ENCODE measurements at places on chromosomes 6 and 20.

DNA sequence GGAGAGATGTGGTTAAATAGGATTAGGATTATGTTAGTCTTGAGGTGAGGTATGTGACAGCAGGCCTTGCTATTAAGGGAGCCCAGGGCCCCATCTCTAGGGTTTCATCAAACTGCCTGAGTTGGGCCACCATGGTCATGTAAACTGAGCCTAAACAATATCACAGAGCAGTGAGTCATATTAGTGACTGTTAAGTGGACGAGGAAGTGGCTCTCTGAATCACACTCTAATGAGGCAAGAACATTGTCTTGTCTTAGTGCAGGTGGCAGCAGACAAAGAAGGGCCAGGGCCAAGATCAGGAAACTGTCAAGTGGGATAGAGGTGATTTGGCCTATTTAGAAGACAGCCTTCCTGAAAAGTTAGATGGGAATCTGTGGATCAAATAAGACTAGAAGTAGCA is 23.1 kb downstream of the ENPP3 start:
- no peak for DNase-seq

DNA sequence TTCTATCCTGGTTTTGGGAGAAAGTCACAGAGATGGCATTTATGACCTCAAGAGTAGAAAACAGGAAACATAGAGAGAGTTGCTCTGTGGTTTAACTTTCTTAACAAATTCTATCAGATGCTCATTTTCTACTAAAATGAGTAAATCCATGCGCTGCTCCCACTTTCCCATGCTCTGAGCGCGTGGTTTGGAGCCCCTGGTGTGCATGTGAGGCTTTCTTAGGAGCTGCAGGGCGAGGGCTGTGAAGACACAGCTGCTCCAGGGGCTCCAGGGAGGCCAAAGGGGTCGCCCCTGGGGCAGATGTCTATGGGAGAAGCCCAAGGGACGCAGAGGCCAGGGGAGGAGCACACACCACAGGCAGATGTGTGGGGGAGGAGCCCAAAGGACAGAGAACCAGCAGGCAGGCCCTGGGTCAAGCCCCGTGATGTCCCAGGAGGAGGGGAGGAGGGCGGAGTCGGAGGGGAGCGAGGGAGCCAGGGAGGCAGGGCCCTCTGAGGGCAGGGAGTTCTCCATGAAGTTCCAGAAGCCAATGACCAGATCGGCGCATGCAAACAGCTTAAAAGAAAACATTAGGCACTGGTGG is 122.9 kb downstream of the IRF4 start:
- no peak for DNase-seq

GRCh38 chr6:134427721-134428120 is 109.8 kb upstream of the SGK1 start:
- no peak for DNase-seq

DNA sequence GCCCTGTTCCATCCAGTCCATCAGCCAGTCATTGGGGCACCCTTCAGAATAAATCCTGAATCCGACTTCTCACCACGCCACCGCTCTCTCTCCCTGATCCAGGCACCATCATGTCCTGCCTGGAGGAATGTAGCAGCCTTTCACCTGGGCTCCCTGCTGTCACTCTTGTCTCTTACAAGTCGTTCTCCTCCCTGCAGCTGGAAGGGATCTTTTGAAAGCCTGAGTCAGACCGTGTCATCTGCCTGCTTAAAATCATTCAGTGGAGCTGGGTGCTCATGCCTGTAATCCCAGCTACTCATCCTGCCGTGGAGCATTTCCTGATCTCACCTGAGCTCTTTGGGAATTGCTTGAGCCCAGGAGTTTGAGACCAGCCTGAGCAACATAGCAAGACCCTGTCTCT is 19.2 kb upstream of the KCNG1 start:
- no peak for DNase-seq

- no peak for DNase-seq
Measured at GRCh38 chr6:106083618-106084017, 2.5 kb upstream of the PRDM1 start.

- no peak for DNase-seq
Measured at GRCh38 chr20:4661191-4661590, 60.5 kb upstream of the PRND start.

DNA sequence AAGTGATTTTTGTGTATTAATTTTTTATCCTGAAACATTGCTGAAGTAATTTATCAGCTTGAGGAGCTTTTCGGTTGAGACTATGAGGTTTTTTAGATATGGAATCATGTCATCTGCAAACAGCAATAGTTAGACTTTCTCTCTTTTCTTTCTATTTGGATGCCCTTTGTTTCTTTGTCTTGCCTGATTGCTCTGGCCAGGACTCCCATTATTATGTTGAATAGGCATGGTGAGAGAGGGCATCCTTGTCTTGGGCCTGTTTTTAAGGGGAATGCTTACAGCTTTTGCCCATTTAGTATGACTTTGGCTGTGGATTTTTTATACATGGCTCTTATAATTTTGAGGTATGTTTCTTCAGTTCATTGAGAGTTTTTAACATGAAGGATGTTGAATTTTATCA is 207.6 kb upstream of the DEFB112 start:
- no peak for DNase-seq

DNA sequence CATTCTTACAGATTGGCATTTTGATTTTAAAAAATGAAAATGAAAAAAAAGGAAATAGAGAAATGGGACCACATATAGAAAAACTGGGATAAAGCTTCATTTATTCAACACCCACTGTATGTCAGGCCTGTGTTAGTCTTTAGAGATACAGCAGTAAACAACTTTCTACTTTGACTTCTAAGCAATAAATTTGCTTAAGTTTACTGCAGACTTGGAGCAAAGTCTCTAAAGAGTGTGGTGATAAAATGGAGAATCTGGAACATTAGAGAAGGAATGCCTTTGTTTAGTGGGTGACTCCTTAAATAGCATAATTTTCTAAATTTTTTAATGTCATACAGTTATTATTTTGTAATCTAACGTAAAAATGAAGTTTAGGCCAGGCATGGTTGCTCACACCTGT is 80.7 kb upstream of the CNKSR3 start:
- no peak for DNase-seq

DNA sequence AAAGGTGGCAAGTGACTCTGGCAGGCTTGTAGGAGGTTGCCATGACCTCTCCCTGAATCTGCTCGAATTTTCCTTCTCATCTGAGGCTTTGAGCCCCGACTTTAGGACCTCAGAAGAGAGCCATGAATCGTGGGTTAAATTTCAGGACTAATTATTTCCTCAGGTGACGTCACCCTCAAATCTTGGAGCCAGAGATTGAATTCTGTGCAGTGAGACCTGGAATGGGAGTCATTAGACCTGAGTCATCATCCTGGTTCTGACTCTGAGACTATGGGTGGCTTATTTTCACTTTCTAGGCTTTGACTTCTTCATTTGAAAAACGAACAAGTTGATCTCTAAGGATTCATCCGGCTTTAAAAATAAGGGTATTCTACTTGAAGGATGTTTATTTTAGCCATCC is 48.5 kb upstream of the PDYN start:
- DNase-seq = no peak

DNA sequence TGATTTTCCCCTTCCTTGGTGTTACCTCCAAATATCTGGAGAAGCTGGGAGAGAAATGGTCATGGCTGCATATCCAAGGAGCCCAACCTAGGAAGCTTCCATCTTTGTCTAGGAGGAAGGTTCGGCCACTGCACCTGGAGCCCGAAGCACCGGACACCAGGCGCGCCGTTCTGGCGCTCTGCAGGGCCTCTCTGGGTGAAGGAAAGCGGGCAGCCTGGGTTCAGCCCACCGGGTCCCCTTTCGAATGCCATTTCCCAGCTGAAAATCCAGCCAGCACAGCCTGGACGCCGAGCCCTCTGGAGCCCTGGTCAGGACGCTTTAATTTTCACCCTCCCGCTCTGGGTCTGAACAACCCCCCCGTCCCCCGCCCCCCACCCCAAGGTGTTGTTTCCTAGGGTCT is 1.2 kb downstream of the LINC00237 start:
- DNase-seq = no peak

GRCh38 chr6:18388942-18389341 is 1.8 kb downstream of the RNF144B start:
- no peak for DNase-seq

DNA sequence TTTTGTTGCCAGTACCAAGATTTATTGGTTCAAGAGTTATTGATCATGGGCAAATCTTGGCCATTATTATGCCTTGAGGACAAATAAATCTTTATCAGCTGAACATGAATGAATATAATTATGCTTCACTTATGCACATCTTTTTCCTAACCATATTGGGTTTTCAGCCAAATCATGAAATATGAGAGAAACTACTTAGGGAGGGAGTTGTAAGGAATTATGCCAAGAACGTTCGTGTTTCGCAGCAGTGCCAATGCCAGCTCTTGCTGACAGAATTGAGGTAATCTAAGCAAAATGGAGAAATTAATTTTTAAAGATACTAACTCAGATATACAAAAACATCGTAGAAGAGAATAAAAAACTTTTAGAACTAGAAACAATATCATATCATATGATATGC is 301.1 kb upstream of the SASH1 start:
- DNase-seq = no peak

DNA sequence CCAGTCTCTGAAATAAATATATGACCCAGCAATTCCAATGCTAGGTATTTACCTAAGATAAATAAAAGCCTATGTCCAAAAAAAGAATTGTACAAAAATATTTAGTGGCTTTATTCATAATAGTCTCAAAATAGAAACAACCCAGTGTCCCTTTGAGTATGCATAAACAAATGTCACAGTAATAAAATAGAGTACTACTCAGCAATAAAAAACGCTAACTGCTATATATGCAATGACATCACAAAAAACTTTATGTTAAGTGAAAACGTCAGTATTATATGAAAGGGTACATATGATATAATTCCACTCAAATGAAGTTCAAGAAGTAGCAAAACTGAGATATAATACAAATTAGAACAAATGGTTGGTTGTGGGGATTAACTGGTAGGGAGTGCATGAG is 286.5 kb upstream of the MAN1A1 start:
- DNase-seq = no peak

- DNase-seq = no peak
Measured at GRCh38 chr6:33717934-33718455, 6.5 kb upstream of the UQCC2 start.

GRCh38 chr6:30227242-30227722 is 14.1 kb upstream of the TRIM26 start:
- no peak for DNase-seq

DNA sequence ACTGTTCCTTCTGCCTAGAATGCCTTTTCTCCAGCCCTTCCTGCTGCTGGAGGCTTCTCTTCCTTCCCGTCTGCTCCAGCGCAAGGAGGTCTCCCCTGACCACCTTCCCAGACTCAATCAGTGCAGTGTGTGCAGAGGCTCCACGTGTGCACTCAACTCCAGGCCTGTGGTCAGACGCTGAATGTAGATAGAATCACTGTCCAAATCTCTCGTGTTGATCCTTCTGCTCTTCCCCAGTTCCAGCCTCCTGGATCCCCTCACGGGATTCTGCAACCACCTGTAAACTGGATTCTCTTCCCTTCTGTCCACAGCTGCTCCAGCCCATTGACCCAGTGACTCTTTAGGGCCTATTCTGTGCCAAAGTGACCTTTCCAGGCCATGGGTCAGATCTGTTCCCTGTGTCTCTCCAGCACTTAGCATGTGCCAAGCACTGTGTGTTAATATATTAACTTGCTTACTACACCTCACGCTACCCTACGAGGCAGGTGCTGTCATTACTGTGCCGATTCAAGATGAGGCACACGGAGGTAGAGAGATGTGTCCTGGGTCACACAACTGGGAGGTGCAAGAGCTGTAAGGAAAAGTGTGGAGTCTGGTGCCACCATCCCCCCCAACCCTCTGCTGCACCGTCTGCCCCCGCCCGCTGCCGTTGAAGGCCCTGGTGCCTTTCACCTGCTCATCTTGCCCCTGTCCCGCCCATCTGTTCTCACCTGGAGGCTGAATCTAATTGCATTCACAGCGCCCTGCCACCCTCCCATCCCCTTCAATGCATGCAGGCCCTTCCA is 112.2 kb downstream of the SULF2 start:
- peak; percentile 32 for DNase-seq

DNA sequence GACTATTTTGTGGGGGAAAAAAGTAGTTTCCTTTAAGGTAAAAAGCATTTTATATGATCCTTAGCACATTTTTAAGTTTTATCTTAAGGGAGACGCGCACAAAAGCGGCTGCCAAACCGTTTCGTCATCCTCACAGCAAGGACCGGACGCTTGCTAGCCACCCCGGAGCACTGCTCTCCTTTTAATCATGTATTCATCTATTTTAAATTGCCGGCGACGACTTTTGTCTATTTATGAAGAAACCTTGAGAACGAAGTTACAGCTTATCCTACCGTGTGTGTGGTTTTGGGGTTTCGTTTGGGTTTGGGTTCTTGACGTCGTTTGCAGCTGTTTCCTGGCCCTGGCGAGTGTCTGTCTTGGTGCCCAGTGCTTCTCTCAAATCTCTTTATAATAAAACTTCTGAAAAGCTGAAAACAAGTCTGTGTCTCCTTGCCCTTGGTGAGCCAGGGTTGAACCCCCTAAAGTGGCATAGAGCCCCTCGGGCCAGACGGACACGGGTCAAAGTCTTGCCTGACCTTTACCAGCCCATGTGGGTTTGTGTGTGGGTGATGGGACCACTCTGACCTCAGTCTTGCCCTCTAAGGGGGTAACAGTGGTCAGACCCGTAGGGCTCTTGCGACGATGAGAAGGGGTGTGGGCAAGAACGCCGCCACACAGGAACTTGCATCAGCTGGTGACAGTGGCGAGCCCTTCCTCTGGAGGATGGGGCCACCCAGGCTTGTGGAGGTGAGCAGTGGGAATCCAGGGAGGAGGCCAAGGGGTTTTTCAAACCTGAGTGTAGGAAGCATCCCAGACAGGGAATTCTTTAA is 117.6 kb downstream of the JPH2 start:
- no peak for DNase-seq

DNA sequence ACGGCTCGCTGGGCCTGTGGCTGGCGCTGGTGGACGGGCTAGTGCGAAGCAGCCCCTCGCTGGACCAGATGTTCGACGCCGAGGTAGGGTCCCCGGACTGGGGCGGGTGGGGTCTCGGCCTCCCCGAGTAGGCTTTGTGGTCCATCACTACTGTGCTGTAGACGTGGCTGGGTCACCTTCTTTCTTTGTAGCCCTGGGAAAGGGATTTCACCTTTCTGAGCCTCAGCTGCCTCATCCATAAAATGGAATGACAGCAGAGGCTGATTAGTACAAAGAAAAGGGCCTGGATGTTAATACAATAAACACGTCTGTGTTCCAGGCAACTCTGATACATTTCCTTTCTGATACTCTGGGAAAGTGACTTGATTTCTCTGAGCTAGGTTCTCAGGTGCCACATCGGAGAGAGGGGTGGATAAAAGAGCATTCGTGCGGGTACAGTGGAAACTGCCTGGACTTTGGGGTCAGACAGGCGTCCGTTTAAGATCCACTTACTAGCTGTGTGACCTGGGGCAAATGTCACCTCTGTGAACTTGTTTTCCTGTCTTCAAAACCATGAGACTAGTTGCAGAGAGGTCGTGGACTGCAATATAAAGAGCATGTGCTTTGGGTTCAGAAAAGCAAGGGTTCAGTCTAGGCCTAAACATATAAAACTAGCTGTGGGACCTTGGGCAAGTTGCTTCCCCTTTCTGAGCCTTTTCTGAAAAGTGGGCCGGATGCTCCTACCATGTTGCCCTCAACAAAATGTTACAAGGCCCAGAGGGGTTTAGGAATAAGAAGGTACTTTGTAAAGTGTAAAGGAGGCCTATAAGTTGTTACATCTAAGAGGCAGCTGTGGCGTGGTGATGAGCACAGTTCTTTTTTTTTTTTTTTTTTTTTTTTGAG is 896 bp downstream of the SYS1 start:
- no peak for DNase-seq

GRCh38 chr6:122610690-122611455 is 668 bp downstream of the PKIB start:
- peak; percentile 58 for DNase-seq

GRCh38 chr6:55528624-55529023 is 50.4 kb downstream of the HMGCLL1 start:
- no peak for DNase-seq
